ENCODE measurements at places on chromosomes 4 and X.
A peak's percentile ranks its signal among the peaks of the same experiment; 100 is the strongest.

- DNase-seq: no peak
These were observed 45.1 kb downstream of the ASB9 start for GRCh38 chrX:15224747-15225146.

- DNase-seq: peak; percentile 48
These were observed 154.9 kb downstream of the STK32B start for GRCh38 chr4:5206016-5206790.

DNA sequence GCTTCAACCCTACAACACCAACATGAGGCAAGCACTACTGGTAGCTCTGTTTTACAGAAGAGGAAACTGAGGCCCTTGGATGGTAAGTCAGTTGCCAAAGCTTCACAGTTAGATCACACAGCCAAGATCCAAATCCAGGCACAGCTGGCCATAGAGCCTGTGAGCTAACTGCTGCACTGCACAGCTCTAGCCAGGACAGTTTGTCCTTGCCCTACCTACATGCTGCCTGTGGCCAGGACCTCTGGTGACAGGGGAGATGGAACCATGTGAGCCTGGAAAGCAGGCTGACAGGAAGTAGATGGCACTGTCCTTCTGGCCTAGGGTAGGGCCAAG, 257.8 kb downstream of the FBXW7 start:
- DNase-seq: no peak

GRCh38 chrX:132668178-132668577, 179.3 kb upstream of the MBNL3 start:
- DNase-seq: no peak

GRCh38 chr4:45647823-45648222, 476.0 kb downstream of the GABRG1 start:
- no peak for DNase-seq

GRCh38 chrX:97682991-97683840, 799.5 kb downstream of the RPA4 start:
- no peak for DNase-seq

DNA sequence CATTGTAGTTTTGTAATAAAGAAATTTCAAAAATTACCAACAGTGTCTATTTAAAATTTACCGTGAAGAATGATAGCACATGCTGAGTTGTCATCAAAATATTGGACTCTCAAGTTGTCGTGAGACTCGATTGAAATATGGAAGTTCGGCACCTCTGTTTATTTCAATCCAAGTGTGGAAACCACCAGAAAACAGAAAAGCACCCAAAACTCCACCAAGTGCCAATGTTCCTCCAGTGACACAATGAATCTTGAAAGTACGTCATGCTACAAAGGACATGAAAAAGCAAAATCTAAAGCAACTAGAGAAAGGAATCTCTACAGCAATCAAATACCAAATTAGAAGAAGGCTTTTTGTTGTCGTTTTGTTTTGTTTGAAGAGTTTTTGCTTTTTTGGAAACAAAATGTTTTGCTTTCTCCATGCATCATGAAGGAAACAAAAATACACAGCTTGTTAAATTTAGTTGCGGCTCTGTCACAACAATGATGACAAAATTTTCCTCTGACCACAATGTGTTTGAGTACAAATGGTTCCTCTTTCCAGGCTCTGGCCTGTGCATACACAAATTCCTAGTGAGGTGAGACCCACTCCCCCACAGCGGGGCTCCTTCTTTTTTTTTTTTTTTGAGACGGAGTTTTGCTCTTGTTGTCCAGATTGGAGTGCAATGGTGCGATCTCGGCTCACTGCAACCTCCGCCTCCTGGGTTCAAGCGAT, 9.6 kb upstream of the IL13RA1 start:
- no peak for DNase-seq

DNA sequence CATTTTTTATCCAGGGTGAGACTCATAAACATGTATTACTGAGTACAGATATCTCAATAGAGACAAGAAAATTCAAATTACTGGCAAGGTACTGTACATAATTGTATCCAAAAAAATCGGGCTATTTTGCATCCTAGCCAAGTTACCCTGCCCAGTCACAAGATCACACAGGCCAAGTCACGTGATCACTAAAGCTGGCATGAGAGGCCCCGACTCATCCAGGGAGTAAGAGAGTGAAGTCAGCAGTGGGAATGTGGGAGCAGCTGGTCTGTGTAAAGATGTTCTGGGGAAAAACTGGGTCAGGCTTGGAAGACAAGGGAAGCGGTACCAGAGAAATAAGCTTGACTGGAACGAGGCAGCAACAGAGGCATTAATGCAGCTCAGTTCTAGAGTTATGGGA, 119.3 kb upstream of the STS start:
- no peak for DNase-seq

DNA sequence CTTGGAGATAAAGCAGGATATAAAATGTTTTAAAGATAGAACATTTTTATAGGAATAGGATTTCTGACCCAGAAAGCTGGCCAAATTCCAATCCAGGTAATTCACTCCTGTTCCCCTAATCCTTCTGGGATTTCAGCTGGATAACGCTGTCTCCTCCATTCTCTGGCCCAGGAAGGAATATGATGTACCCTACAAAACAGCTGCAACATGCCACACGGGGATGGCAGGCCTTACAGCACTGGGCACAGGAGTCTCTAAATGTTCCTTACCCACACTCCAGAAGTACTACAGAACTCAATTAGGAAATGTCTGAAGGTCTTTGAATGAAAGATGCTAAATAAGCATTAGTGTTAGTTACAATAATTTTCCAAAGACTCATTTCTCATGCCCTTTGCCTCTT, 15.8 kb downstream of the CAMK2D start:
- DNase-seq: no peak

GRCh38 chr4:136829280-136829679, 703.0 kb downstream of the PCDH18 start:
- DNase-seq: no peak

- DNase-seq: no peak
These were observed 503.9 kb downstream of the PDHA2 start for GRCh38 chr4:96343836-96344235.

GRCh38 chrX:129905787-129906580, at the start of gene UTP14A:
Gene UTP14A (plus strand): TSS chrX:129906164. CDS start chrX:129906211, 47 bp downstream.
- peak; percentile 63 for DNase-seq

DNA sequence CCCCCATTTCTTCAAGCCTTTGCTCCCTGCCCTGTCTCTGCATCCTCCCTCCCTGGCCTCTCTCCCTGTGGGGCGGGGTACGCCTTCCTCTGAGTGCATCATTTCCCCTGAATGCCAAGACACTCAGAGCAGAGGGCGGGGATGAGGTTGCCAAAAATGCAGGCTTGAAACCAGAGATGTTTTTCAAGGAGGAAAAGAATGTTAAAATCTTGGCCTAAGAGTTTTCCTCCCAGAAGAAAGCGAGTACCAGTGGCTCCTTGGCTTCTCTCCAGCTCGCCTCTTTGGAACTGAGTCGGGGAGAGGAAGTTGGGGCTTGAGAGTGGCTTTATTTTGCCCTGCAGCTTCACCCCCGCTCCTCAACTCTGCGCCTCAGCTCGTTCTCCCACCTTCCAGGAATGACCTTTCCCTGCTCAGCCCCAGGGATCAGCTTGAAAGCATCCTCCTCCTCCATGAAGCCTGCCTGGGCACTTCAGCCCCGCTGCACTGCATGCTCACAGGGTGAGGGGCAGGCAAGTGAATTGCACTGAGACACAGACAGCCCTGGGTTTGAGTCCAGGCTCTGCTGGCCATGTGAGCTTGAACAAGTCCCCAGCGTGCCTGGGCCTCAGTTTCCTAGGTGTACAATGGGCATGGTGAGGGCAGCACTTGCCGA, 57.5 kb upstream of the SORCS2 start:
- peak; percentile 68 for DNase-seq

- DNase-seq: no peak
These were observed 232.8 kb downstream of the PDGFC start for GRCh38 chr4:156738766-156739165.

GRCh38 chrX:78574306-78574705, 84.8 kb downstream of the RTL3 start:
- no peak for DNase-seq

DNA sequence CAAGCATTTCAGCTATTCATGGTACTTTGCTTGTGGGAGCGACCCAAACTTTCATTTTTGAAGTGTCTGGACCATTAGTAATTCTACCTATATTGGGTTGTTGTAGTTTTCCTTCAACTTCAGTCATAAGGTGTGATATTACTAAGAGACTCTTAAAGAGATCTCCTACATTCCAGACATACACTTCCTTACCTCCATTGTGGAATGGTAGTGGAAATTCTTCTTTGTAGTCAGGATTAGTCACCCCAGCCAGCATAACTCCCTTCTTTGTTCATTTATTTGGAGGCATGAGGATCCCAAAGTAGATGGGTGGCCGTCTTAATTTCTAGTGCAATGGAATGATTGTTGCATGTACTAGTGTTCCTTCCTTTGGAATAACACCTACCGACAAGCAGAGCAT, 991.4 kb downstream of the ARAP2 start:
- DNase-seq: no peak
